Psoas muscle (tissue), 8 donors: ENCODE measurements at places on chromosomes 2 and 18.

GRCh38 chr2:230323385-230324106 lies 3.4 kb upstream of the SP140L start:
- DNase-seq, result no peak

- DNase-seq, result no peak
Observed at GRCh38 chr2:220586980-220587530, 959.6 kb downstream of the SLC4A3 start.

GRCh38 chr2:12448846-12449505 lies 267.8 kb upstream of the TRIB2 start:
- no peak for DNase-seq

DNA sequence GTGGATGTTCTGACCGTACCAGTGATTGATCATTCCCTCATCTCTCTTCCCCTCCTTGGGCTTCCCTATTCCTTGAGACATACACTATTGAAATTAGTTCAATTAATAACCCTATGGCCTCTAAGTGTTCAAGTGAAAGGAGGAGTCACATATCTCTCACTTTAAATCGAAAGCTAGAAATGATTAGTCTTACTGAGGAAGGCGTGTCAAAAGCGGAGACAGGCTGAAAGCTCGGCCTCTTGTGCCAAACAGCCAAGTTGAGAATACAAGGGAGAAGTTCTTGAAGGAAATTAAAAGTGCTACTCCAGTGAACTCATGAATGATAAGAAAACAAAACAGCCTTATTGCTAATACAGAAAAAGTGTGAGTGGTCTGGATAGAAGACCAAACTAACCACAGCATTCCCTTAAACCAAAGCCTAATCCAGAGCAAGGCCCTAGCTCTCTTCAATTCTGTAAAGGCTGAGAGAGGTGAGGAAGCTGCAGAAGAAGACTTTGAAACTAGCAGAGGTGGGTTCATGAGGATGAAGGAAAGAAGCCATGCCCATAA lies 144.4 kb upstream of the LYPD6 start:
- DNase-seq, result no peak

DNA sequence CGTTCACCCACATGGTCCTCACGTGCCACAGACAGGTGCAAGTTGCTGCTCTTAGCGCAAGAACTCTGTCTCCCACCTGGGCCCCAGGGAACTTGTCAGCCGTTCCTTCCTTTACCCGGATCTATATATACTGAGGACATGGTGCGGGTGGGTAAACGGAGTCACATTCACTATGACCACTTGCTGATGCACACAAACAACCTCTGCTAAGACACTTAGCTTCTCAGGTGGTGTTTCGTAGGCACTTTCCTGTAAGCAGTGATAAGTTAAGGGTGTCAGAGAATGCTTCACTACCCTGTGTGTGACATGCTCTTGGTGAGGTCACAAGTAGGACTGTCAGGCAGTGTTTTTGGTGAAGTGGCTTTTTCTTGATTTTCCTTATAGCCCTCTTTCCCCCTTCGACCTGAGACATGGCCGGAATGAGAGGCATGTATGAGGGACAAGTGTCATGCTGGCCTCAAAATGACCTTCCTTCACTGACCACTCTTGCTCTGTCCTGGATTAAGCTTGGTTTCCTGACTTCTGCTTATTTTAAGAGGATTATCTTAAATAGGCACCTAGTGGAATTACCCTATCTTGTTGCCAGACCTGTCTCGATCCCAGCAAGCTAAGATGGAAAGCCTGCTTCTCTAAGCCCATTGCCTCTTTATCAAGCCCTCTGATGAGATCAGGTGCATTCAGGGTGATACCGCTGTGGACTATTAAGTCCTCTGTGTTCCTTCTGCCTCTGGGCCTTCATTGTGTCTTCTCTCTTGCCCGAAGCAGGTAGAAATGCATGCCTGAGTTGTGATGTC lies 97.1 kb upstream of the CELF4 start:
- no peak for DNase-seq

GRCh38 chr2:96391153-96391827 lies 55.7 kb downstream of the NCAPH start:
- DNase-seq, result no peak

GRCh38 chr2:28449488-28450395 lies 46.1 kb upstream of the PLB1 start:
- DNase-seq, result no peak

DNA sequence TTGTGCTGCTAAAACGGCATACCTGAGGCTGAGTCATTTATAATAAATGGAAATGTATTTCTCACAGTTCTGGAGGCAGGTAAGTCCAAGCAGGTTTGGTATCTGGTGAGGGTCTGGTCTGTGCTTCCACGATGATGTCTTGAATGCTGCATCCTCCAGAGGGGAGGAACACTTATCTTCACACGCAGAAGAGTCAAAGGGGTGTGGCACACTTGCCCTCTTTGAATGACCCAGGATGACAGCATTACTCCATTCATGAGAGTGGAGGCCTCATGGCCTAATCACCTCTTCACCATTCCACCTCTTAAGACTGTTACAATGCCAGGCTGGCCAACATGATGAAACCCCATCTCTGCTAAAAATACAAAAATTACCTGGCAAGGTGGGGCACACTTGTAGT lies 61.0 kb downstream of the NCAPH start:
- no peak for DNase-seq

GRCh38 chr18:49628881-49629795 lies 67.3 kb downstream of the LIPG start:
- peak; percentile 71 for DNase-seq
